A673 (cell line): ENCODE measurements at places on chromosomes 12 and 14.

DNA sequence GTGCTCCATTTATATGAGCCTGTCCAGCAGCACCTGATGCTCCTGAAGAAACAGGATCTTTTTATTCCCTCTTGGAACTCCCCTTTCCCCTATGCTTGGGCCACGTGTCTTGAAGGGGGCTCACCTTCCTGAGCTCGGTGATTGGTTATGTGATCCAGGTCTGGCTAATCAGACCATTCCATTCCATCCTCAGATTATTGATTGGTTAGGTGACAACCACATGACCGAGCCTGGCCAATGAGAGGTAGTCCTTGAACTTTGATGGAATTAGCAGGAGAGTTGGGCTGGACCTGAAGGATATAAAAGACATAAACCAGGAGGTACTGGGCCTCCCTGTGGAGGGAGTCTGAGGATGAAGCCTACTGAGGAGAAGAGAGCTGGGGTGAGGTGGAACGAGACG is 216.6 kb upstream of the LHX5 start:
- DNase-seq = no peak

GRCh38 chr12:73486256-73486655 is 1051.4 kb upstream of the ATXN7L3B start:
- DNase-seq = peak; percentile 17

DNA sequence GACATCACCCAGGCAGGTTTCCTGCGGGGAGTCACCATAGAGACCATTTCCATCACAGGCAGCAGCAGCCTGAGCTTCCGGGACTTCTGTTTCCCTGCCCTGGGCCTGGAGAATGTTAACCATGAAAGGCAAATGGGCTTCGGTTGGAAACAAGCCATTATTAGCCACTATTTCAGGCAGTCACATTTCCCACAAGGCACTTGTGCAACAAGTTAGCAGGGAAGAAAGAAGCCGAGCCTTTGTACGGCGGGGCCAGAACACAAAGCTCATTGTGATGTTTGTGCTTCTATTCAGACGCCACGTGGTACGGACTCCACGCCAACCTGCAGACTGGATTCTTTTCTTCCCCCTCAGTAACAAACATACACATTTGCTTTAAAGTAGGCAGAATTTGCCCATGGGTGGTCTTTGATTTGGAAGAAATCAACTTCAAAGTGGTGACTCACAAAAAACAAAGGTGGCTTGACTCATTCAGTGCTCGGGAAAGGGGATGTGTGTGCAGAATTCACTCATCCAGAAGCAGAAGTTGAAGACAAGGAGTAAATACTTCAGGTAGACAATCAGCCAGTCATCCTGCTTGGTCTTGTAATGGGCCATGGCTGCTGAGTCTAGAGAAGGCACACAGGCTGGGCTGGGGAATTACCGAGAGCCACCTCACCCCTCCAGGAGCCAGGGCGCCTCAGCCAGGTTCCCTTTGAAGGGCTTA is 154.2 kb upstream of the PRMT8 start:
- DNase-seq = no peak

DNA sequence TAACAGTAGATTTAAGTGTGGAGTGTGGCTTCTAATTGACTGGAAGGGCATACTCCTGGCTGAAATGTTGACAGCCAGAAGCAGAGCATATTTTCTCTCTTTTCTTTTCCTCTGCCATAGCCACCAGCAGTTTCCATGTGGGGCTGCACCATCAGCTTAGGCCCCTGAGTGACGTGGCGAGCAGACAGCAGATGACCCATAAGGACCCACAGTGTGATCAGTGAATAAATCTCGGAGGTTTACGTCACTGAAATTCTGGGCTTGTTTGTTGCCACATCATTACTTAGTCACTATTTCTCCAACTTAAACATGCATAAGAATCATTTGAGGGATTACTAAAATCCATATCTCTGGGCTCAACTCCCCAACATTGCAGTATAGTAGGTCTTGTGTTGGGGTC is 549.7 kb upstream of the TMEM132C start:
- DNase-seq = no peak

DNA sequence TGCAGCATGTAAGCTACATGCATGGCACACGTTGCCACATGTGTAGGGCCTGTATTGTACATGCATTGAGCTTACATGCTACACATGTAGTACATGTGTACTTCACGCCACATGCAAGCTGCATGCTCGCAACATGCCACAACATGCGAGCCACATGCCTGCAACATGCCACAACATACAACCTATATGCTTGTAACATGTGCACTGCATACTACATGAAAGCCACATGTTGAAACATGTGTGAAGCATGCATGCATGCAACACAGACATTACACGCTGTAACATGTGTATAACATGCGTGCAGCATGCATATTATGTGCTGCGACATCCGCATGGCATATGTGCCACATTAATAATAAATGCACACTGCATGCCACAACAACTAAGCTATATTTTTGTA is 9.1 kb upstream of the TMTC1 start:
- DNase-seq = no peak

DNA sequence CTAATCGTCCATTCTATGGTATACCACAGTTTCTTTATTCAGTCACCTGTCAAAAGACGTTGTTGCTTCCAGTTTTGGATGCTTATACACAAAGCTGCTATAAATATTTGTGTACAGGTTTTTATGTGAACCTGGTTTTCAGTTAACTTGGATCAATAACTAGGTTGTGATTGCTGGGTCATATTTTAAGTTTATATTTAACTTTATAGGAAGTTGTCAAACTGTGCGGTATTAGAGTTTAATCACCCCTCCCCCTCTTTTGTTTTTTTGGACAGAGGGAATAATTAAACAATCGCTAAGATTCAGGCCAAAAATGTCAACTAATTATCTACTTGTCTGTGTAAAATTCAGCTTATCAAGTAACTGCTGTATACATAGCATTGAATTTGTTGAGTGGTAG is 34.3 kb downstream of the SCN8A start:
- DNase-seq = no peak

GRCh38 chr12:6333566-6333965 is 8.3 kb downstream of the TNFRSF1A start:
- no peak for DNase-seq
